Left hindlimb (tissue), 1 donor: ENCODE measurements at places on chromosomes 7 and 10.

- no peak for DNase-seq
These were observed 1175.2 kb downstream of the NXPH1 start for GRCh38 chr7:9608560-9608959.

- DNase-seq = no peak
These were observed 740.4 kb downstream of the GATA3 start for GRCh38 chr10:8794860-8795259.

GRCh38 chr10:12221323-12222298, 25.6 kb downstream of the CDC123 start:
- no peak for DNase-seq

- DNase-seq = no peak
These were observed 32.0 kb downstream of the GNA12 start for GRCh38 chr7:2812114-2812487.

GRCh38 chr7:56447864-56448693, 331.9 kb upstream of the NUPR2 start:
- no peak for DNase-seq

DNA sequence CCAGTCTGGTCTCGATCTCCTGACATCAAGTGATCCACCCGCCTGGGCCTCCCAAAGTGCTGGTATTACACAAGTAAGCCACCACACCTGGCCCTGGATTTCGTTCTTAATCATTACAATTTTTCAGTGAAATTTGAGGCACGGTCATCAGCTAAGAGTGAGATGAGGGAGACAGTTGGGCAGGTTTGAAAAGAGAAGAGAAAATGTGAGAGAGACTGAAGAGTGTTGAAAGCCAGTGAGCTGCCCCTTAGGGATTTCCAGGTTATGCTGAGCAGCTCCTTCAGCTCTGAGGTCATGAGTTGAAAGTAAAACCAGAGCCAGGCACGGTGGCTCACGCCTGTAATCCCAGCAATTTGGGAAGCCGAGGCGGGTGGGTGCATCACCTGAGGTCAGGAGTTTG, 5.9 kb upstream of the UPF2 start:
- DNase-seq = no peak

GRCh38 chr7:23696916-23697441, 13.0 kb upstream of the STK31 start:
- no peak for DNase-seq

GRCh38 chr7:47535704-47536628, 45.9 kb downstream of the TNS3 start:
- DNase-seq = no peak

DNA sequence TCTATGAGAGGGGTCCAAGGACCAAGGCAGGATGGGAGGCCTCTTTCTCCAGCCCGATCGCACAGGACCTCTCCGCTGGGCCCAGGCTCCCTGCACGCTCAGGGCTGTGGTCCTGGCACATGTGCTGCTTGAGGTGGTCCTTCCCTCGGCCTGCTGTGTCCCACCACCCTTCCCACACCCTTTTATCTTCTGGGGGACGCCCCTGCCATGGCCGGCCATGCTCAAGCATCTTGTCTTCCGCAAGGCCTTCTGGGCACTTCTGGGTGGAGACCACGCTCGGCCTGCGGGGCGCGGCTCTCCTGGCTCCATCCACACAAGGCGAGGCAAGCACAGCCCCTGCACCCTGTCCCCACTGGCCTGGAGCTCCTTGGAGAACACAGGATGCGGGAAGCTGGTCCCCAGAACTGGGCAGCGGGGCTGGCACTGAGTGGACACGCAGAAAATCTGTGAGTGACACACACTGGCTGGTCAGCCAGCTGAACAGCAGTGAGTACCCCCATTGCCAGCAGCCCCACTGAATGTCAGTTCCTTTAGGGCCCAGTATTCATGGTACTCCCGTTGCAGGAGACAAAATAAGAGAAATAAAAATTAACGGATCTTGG, 115.9 kb downstream of the TCERG1L start:
- DNase-seq = no peak

- DNase-seq = no peak
These were observed 92.6 kb downstream of the PTPRE start for GRCh38 chr10:127999297-128000129.

- DNase-seq = no peak
These were observed 122.2 kb downstream of the KMT2E start for GRCh38 chr7:105136221-105136620.

- no peak for DNase-seq
These were observed 101.5 kb downstream of the RNF216 start for GRCh38 chr7:5679813-5680473.

GRCh38 chr7:29811586-29811985, 5.3 kb downstream of the WIPF3 start:
- no peak for DNase-seq

DNA sequence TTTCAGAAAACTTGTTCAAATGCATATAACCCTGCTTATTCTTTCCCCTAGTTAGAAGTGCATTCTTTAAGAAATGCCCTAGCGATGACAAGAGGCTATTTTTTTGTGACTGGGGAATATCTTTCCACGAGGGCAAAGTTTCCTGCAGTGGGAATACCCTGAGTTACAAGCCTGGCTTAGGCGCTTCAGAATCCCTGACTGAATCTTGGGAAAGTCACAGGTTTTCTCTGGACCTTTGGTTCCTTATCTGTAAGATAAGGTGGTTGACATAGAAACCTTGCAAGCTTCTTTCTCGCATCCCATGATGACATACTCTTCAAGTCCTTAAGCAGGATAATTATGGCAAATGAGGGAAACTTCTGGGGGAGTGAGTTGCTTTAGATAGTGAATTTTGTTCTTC, 80.5 kb upstream of the FZD8 start:
- no peak for DNase-seq

- no peak for DNase-seq
These were observed 124.2 kb downstream of the PLPP4 start for GRCh38 chr10:120580918-120581895.

- no peak for DNase-seq
These were observed 176.5 kb upstream of the CCZ1B start for GRCh38 chr7:7002418-7003062.

DNA sequence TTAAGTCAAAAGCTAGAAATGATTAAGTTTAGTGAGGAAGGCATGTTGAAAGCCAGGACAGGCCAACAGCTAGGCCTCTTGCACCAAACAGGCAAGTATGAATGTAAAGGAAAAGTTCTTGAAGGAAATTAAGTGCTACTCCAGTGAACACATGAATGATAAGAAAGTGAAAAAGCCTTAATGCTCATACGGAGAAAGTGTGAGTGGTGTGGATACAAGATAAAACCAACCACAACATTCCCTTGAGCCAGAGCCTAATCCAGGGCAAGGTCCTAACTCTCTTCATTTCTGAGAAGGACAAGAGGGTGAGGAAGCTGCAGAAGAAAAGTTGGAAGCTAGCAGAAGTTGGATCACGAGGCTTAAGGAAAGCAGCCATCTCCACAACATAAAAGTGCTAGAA, 53.0 kb downstream of the DNAJC1 start:
- DNase-seq = no peak

GRCh38 chr10:4661511-4662255, 164.3 kb upstream of the AKR1E2 start:
- no peak for DNase-seq

DNA sequence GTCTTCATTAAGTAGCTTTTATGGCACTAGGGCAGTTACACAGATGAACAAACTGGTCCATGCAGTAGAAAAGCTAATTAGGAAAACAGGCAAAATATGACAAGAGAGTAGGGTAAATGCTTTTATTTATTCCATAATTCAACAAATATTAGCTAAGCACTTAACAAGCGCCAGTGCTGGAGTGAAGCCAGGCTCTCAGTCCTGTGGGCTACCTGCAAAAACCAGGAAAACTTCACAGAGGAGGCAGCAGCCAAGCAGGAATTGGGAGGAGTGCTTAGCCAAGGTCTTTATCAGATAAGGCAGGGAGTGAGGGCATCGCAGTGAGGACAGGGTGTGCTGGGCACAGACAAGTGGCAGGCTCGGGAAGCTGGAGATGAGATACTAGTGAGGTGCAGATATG, 4.9 kb upstream of the KAT6B start:
- no peak for DNase-seq

GRCh38 chr10:21512573-21513404, 12.7 kb downstream of the SKIDA1 start:
- DNase-seq = no peak

GRCh38 chr10:13729586-13730305, 143.0 kb downstream of the PRPF18 start:
- no peak for DNase-seq

GRCh38 chr10:73917566-73918305, 6.8 kb downstream of the PLAU start:
- DNase-seq = no peak

DNA sequence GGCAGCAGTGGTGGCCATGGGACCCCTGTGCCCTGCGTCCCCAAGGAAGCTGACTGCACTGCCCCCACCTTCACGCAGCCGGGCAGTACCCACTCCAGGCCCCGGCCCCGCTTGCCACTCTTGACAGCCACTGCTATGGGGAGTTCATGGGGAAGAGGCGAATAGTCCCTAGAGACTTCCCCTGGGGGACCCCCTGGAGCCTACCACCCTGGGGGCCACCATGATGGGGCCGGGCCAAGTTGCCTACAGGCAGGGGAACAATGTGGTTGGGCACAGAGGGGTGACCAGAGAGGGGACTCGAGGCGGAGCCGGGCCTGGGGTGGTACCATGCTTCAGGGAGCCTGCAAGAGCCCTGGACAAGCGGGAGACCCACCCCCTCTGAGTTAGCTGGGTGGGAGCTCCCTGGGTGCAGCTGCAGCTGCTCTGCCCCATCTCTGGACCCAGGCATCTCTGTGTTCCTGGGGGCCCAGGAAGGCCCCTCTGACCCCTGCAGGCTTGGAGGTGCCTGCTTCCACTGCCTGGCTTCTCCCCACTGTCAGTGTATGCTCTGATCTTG, 567.6 kb downstream of the GRM8 start:
- DNase-seq = no peak

- DNase-seq = no peak
These were observed 87.1 kb downstream of the SRI start for GRCh38 chr7:88132725-88133124.

DNA sequence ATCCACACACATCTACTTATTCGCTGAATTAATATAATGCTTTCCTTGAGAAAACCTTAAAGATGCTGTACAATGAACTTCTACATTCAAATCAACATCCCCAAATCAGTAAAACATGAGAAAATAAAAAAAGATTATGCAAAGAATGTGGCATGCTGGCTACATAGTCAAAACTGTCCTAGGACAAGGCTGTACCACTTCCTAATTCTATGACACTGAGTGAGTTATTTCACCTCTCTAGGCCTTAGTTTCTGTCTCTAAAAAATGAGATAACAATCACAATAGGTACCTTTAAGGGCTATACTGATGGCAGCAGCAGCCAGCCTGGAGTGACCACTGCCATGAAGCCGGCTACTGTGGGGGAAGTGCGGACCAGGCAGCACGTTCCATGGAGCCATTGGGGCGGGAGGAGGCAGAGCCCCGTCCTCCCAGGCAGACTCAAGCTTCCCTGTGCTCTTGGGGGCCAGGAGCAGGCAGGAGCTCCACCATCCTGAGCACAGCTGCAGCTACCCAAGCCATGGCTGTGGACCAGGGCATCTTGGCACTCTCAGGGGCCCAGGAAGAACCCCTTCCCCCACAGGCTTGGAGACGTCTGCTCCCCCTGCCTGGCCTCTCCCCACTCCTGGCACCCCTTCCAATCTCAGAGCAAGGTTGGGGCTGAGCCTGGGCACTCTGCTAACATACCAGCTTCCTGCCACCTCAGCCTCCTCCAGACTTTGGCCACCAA, 110.2 kb downstream of the ELAPOR2 start:
- DNase-seq = no peak

GRCh38 chr10:44981172-44982113, 2.8 kb upstream of the DEPP1 start:
- peak; percentile 41 for DNase-seq

DNA sequence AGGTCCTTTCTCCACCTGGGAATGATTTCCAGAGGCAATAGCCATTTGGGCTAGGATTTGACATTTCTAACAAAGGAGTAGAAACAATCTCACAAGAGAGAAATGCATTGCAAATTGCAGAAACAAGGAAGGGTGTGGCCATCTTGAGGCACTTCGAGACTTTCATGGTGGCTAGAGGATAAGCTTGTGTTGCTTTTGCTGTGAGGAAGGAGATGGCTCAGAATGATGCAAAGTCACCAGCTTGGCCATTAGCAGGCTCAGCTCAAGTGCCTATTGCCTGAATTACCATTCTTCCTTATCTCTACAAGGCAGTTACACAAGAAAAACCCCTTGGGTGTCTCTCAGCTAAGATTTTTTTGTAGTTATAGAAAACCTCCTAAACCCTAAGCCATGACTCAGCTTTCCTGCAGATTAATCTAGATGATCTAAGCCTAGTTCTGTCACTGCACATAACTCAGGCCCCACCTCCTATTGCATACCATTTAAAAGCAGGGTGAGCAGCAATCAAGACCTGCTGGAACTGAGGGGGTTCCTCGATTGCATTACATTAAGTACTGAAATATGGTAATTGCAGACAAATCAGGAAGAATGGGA, 683.1 kb downstream of the NRG3 start:
- DNase-seq = no peak

DNA sequence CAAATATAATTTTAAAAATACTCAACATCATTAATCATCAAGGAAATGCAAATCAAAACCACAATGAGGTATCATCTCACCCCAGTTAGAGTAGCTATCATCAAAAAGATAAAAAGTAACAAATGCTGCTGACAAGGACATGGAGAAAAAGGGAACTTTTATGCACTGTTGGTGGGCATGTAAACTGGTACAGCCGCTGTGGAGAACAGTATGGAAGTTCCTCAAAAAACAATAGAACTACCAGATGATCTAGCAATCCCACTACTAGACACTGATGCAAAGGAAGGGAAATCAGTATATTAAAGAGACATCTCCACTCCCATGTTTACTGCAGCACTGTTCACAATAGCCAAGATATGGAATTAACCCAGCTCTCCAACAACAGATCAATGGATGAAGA, 384.5 kb downstream of the PLXDC2 start:
- DNase-seq = no peak

- no peak for DNase-seq
These were observed 51.1 kb upstream of the NANOS1 start for GRCh38 chr10:118978316-118978997.

DNA sequence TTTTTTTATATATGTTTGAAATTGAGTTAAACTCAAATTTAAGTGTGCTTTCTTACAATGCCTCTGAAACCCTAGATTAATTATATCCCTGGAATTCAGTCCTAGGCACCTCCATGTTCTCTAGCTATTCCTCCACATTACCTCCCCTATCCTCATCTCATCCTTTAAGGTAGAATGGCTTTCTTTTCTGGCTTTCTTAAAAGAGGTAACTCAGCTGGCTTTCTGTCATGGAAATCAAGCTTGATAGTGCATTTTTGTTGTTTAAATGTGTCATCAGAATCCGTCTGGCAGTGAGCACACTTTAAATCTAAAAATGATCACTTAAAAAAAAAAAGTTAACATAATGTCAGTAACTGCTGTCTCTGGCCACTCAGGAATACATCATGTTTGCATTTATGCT, 42.2 kb downstream of the AHR start:
- no peak for DNase-seq

GRCh38 chr7:114354306-114354705, 60.3 kb upstream of the FOXP2 start:
- DNase-seq = no peak
